T1000 (cell line): ENCODE measurements at places on chromosomes 1 and 21.

- DNase-seq, result peak; percentile 22
Observed at GRCh38 chr1:25568090-25568833, 24.9 kb downstream of the LDLRAP1 start.

DNA sequence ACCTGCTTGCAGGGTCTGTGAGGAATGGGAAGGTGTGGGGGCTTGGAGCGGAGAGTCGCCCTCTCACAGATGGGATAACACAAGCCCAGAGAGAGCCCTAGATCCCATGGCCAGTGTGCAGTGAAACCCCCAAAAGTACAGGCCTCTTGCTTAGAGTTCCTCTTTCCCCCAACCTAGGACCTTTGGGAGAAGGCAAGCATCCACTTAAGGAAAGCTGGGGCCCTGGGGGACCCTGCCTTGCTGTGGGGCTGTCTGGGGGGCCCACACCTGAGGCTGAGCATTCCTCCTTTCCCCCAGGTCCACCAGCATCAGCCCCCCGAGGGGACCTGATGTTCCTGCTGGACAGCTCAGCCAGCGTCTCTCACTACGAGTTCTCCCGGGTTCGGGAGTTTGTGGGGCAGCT, 1.1 kb downstream of the VWA1 start:
- DNase-seq, result no peak

GRCh38 chr1:12009318-12009947, 9.9 kb upstream of the MIIP start:
- no peak for DNase-seq

- no peak for DNase-seq
Observed at GRCh38 chr1:85462931-85463649, 1.9 kb downstream of the DDAH1 start.

DNA sequence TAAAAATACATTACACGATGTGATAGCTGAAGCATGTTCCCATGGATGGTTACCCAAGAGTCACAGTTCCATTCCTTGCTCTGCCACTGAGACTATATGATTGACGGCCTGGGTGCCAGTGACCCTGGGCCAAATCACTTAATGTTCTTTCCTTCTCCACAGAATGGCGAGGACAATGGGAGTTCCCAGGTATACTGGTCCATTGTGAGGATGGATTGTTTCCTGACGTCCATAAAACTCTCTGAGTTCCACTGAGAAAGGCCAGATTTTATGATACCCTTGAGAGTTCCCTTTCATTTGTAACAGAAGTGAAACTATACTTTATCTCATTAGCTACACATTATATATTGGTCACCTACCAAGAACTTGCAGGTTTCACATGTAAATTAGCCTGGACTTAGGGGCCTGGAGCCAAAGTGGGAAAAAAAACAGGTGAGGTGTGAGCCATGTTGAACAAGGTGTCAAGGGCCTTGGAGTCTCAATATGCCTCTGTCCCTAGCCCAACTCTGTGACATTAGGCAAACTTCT, 502.2 kb upstream of the DAB1 start:
- no peak for DNase-seq

DNA sequence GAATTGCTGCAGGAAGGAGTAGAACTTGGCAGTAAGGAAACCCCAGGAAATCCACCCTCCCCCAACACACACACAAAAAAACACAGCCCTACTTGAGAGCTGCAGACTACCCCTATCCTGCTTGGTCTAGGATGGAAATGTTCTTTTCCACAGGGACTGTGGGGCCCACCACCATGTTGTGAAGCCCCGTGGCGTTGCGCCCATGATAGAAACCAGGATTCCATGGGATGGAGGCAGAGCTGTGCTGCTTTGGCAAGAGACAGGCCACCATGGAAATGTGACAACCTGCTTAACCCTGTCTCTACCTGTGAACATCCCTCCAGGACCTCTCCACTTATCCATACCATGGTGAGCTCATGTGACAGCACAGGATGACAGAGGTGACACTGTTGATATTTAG, 121.1 kb upstream of the NGF start:
- DNase-seq, result no peak
